Occipital lobe (tissue), 3 donors: ENCODE measurements at places on chromosomes 6 and 20.

- no peak for DNase-seq
Observed at GRCh38 chr6:24908650-24909035, 27.1 kb downstream of the RIPOR2 start.

- DNase-seq = no peak
Observed at GRCh38 chr6:165931675-165932074, 236.0 kb downstream of the TBXT start.

GRCh38 chr6:161396539-161396938 is 122.7 kb upstream of the AGPAT4 start:
- DNase-seq = no peak

GRCh38 chr6:35043381-35044130 is 97.6 kb downstream of the TCP11 start:
- DNase-seq = no peak

- no peak for DNase-seq
Observed at GRCh38 chr6:32954986-32955802, 2.3 kb upstream of the HLA-DMA start.

DNA sequence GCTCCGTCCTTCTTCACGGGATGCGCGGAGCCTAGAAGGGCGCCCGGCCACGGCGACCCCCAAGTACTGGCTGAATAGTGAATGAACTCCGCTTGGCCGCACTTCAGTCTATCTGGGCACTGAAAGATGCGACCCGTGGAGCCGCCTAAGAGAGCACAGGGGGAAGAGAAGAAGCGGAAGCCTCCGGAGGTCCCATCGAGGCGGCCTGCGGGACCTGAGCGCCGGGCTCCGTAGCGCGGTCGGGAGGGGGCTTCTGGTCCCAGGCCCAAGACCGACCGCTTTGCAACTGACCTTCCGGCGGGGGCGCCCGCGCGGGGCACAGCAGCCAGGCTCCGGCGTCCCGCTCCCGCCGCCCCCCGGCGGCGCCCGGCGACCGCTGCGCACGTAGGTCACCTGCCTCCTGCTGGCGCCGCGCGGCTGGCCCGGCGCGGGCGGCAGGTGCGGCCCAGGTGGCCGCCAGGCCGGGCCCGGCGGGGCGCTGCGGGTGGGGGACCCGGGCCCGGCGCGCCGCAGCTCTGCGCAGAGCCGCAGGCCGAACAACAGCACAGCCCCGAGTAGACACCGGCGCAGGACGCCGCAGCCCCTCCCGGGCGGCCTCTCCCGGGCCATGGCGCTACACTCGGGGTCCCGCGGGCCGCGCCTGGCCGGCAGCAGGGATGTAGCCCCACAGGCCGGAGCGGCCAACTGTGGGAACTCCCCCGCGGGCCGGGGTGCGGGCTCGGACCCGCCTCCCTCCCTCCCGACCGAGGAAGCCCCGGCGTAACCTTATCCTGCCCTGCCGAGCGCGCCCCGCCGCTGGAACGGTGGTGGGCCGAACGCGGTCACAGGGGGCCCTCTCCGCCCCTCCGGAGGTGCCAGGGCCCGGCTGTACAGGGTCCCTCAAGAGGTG is at the start of gene METTL24:
TSS of gene METTL24 (minus strand) at position 686 of the 889 bp plus-strand sequence. CDS start at position 609, 77 bp downstream.
- DNase-seq = no peak

DNA sequence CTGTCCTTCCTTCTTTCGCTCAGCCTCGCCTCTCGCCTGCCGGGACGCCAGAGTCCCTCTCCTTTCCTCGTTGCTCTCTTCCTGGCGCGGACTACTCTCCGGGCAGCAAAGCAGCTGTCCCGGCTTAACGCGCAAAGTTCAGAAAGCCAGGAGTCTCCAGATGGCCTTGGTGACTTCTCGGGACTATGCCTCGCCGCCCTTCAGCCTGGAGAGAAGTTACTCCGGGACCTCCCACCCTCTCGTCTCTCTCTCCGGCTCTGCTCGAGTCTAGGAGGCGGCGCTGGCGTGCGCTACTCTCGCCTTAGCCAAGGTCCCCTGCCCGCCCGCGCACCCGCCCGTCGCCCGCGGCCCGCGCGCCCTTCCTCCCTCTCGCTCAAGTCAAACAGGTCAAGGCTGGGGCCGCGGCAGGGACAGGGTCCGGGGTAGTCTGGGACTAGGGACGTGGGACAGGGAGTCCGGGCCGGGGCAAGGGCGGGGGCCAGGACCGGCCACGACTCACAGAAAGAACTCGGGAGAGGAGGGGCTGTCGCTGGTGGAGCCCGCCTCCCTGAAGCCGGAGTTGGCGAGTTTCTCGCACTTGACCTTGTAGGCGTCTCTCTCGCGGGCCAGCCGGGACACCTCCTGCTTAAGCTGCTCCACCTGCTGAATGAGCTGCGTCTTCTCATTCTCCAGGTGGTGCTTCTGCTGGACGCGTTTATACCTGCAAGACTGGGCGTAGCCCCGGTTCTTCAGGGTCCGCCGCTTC is 1.5 kb downstream of the MAFB start:
- DNase-seq = no peak

DNA sequence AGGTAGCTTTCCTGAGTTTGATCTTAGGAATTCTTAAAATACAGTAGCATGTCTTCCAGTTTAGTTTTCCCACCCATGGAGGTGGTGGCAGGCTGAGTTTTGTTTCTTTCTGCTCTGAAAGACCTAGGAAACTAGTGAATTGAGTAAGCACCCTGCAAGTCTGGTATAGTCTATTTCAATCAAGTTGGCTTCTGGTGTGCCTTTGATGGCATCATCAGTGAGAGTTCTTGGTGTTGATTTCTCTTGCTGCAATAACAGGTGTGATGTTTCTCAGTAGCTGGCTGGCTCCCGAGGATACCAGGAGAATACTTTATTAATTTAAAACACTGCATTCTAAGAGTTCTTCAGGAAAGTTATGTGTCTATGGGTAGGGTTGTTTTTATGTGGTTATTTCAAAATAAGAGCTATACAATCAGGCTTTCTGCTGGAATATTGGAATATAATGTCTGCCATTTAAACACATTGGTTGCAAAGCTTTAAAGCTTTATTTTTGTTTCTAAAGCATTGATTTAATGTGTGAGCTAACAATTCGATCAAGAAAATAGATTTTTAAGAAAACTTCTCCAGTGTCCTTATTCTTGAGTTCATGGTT is 19.0 kb downstream of the VAPB start:
- no peak for DNase-seq

GRCh38 chr20:50559149-50559548 is 49.0 kb downstream of the PTPN1 start:
- no peak for DNase-seq

- DNase-seq = no peak
Observed at GRCh38 chr6:30151580-30151979, 9.4 kb downstream of the TRIM10 start.

DNA sequence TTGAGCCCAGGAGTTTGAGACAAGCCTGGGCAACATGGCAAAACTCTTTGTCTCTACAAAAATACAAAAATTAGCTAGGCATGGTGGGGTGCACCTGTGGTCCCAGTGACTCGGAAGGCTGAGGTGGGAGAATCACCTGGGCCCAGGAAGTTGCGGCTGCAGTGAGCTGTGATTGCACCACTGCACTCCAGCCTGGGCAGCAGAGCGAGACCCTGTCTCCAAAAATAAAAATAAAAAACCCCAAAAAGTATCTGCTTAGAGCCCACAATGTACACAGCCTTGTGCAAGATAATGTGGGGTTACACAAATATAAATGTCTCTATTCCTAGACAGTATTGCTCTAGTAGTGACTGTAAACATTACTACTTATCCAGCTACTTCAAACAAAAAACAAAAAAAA is 5.9 kb downstream of the ESF1 start:
- DNase-seq = no peak

- no peak for DNase-seq
Observed at GRCh38 chr6:137105375-137105774, 60.6 kb upstream of the IL20RA start.

DNA sequence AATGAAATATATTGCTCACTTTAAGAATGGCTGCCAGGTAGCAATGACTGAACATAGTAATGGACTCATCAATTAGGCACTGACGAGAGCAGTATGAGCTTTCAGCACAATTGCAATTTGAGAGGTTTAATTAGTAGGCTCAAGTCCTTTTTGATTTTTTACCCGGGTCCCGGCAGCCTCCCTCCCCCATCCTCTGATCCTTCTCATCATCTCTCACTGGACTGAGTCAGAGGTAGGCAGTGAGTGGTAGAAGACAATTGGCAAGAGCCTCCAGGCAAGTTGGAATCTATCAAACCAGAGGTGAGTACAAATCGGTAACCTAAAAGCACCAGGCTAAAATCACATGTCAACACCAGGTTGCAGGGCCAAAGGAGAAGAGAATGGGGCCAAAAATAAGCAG is 107.9 kb downstream of the DCDC2 start:
- DNase-seq = no peak

DNA sequence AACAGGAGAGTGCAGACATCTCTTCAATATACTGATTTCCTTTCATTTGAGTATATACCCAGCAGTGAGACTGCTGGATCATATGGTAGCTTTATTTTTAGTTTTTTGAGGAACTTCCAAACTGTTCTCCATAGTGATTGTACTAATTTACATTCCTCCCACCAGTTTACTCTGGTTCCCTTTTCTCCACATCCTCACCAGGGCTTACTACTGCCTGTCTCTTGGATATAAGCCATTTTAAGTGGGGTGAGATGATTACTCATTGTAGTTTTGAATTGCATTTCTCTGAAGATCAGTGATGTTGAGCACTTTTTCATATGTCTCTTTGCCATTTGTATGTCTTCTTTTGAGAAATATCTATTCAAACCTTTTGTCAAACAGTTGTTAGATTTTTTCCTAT is 64.9 kb upstream of the HMGCLL1 start:
- no peak for DNase-seq

- no peak for DNase-seq
Observed at GRCh38 chr6:45507186-45507585, 129.5 kb upstream of the SUPT3H start.

DNA sequence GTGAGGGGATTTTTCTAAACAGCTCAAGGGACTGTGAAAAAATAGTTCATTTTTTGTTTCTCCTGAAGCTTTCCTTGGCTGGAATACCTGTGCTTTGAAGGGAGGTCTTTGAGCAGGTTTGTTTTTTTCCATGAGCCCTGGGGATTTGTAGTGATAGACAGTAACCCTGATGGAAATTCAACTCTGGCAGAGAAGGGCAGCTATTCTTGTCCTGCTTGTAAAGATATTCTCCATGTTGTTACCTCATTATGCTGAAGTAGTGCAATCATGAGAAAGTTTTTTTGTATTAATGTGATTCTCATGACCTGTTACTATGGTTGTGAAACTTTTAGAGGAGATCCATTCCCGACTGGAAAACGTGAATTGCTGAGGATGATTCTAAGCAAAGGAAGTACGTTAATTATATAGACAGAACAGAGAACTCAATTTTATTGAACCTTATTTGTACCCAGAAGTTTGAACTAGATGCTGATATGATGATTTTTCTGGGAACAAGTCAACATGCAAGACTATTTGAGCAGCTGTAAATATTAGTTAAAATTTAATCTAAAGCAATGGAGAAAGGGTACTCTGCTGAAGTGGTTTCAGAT is 12.5 kb downstream of the UTRN start:
- no peak for DNase-seq

DNA sequence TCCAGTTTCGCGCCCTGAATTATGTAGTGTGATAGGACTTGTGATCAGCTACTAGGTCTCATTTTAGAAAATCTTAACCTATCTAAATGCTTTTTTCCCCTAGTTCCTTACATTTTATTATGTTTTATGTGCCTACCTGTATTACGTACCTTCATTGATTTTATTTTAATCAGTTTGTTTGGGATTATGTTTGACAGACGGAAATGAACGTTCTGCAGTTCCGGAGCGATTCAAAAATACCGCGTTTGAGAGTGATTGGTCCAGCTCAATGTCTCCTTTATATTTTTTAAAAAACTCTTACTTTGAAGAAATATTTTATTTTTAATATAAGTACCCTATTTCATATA is 114.3 kb upstream of the BTN3A2 start:
- no peak for DNase-seq

DNA sequence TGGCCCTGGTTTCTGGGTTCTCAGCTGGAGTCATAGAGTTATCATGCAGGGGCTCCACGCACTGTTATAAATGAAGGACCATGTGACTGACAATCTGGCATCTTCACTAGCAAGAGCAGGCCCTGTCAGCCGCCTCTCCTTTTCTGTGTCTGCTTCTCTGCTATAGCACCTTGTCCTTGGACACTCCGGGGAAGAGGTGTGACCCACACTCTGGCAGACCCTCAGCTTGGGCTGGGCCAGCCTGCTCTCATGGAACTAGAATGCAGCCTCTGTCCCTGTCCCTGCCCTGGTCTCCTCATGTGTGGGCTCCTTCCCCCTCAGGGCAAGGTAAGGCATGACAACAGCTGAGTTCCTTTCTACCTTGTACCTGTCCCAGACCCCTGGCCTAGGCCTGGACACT is 10.9 kb upstream of the FANCE start:
- DNase-seq = no peak

DNA sequence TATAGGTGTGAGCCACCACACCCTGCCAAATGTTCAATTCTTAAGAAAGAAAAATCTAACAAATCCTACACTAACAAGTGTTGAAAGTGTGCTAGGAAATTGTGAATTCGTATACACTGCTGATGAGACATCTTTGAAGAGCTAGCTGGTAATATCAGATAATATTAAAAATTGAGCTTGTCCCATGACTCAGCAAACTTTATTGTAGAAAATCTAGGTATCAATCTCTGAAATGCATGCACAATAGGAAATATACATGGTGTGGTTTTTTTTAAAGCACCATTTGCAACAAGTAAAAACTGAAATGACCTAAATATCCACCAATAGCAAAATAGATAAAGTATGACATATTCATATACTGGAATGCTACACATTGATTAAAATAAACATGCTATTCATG is 110.1 kb upstream of the NXT1 start:
- DNase-seq = no peak

DNA sequence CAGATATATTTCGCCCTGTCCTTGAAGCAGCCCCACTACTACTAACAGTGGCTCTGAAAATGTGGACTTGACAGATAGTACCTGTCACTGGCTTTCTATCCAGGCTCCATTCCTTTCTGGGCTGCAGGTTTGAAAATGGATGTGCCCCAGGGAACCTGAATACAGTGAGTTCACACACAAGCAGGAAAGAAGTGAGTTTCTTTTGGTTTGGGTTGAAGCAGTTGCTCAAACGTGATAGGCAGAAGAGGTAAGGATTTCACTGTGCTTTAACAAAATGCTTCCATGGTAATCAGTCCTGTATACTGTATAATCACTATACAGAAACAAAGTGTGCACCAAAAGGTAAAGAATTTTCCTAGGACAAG is 382.9 kb downstream of the PRKN start:
- no peak for DNase-seq

GRCh38 chr6:116301104-116301503 is 21.4 kb upstream of the TSPYL1 start:
- no peak for DNase-seq

- DNase-seq = no peak
Observed at GRCh38 chr6:37309046-37309445, 44.7 kb upstream of the RNF8 start.

GRCh38 chr6:28682542-28682941 is 156.9 kb downstream of the GPX5 start:
- no peak for DNase-seq

- no peak for DNase-seq
Observed at GRCh38 chr6:18153311-18153703, 1.6 kb downstream of the TPMT start.

DNA sequence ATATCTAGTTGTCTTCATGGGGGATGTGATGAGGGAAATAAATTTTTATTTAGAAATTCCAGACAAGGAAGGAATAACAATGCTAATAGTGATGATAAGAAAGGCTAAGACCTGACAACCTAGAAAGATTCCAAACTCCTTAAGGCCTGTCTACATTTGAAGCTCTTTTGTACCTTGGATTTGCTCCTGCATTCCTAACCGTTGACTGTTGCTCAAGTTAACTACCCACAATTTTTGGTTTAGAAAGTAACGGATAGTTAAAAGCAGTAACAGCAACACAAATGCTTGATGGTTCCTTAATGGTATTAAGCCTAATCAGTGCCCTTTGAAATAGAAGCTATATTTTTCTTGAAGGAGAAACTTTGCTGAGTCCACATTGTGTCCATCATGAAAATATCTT is 52.9 kb downstream of the TRMT11 start:
- no peak for DNase-seq
